Placental epithelial cell (primary cell): ENCODE measurements at places on chromosomes 13 and 19. TPM values are rescaled to one million over a fixed set of nuclear protein-coding genes. Genes with fewer than 3 reads are reported as not detected.

ZNF586 gene
- total RNA-seq: 17.0 and 22.4 TPM in 2 replicates

COMP gene
- total RNA-seq: under 0.01 TPM in 1 of 2 replicates, not detected in the other

ZNF681 gene
- 3.1 and 3.4 TPM in 2 replicates for total RNA-seq

LHB gene
- not detected in 2 replicates for total RNA-seq

ZNF433 gene
- 7.4 and 15.7 TPM in 2 replicates for total RNA-seq

VSTM2B gene
- not detected in 2 replicates for total RNA-seq

FAM83E gene
- 0.43 and 1.2 TPM in 2 replicates for total RNA-seq
